Suppressor macrophage (primary cell): ENCODE measurements at places on chromosomes 7 and 10.
A peak's percentile ranks its signal among the peaks of the same experiment; 100 is the strongest.

DNA sequence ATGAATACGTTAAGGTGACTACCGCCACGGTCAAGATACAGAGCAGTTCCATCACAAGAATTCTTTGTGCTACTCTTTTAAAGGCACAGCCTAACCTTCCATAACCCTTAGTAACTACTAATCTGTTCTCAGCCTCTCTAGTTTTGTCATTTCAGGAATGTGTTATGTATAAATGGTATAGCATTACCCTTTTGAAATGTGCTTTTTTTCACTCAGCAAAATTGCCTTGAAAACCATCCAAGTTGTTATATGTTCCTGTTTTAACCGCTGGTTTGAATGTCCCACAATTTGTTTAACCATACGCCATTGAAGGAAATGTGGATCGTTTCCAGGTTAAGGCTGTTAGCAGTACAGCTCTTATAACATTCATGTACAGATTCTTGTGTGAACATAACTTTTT lies 32.0 kb downstream of the WAC start:
- DNase-seq: no peak

GRCh38 chr7:100122568-100122967 lies 3.1 kb downstream of the CNPY4 start:
- DNase-seq: no peak

DNA sequence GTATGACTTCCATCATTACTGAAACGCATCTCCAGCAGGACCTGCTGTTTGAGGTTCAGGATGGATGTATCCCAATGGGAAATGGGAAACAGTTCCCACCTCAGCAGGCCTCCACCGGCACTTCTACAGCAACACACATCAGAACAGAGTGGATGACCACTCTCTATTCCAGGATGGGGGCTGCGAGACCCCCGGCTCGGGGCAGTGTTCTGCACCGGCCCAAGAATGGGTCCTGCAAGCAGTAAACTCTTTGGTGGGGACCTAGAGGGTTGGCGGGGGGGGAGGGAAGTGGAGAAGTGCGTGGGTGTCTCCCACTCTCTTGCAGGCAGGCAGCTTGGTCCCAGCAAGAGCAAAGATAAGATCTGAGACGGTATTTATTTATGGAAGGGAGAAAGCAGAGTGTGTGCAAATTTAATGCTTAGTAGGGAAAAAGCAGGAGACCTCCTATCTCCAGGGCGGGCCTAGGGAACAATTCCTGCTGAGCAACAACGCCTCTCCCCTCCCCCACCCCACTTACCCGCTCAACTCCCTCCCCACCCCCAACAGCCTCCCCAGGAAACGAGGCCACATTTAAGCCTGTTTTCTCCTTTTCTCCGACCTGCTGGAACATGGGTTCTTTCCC lies 4.0 kb downstream of the SFMBT2 start:
- peak; percentile 13 for DNase-seq

- DNase-seq: peak; percentile 42
These were observed 8.0 kb upstream of the PWWP2B start for GRCh38 chr10:132388891-132389432.

DNA sequence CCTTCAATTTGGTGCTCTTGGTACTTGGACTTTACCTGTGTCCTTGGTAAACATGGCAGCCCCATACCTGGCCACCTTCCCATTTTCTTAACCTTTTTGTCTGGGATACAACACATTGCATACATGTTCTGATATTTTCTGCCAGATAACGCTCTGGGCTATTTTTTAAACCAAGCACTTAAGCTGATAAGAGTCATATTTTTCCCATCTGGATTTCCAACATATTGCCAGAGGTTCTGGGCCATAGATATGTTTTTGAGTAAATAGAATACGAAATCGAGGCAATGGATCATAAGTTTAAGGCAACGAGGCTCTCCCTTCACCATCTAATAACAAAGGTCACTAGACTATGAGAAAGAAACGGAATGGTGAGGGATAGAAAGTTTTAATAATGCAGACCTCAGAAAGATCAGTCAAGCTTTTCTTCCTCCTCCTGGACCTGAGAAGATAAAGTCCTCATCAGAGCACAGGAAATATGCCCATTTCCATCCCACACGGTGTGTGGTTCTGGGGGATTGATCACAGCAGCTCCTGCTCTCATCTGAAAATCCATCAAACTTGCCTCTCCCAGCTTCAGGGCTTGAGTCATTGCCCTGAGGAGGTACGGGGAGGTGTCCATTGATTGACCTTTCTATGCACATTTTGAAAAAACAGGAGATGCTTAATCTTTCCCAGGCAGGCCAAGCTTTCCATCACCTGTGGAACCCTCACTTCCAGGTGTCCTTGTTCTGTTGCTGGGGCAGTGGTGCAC lies 257.2 kb downstream of the GFRA1 start:
- no peak for DNase-seq

DNA sequence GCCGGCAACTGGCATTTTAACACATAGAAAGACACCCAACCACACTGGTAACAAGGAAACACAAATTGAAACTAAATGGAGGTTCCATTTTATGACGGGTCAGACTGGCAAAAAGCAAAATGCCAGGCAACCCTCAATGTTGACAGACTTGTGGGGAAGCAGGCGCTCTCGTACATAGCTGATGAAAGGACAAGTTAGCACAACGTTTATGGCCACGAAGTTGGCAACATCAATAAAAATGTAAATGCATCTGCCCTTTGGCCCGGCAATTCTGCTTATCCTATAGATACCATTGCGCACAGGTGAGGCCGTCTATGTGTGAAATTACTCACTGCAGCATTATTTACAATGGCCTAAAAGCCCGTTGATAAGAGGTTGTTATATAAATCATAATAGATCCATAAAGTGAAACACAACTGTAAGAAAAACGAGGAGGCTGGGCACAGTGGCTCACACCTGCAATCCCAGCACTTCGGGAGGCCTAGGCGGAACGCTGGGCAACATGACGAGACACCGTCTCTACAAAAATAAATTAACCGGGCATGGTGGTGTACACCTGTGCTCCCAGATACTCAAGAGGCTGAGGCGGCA lies 39.8 kb downstream of the FOXL3 start:
- no peak for DNase-seq

DNA sequence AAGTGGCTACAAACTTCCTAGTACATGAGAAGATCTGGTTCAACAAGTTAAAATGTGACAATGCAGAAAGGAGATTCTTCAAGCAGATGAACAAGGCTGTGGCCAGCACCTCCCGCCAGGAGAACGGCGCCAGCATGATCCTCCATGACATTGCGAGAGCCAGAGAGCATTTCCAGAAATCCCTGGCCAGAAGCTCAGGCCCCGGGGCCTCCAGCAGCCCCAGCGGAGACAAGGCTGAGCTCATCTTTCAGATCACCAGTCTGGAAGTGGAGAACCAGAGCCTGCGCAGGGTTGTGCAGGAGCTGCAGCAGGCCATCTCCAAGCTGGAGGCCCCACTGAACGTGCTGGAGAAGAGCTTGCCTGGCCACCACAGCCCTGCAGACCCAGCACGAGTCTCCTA lies 40.1 kb upstream of the ZNF273 start:
- DNase-seq: no peak

GRCh38 chr7:89773611-89774010 lies 380.7 kb upstream of the STEAP1 start:
- no peak for DNase-seq

DNA sequence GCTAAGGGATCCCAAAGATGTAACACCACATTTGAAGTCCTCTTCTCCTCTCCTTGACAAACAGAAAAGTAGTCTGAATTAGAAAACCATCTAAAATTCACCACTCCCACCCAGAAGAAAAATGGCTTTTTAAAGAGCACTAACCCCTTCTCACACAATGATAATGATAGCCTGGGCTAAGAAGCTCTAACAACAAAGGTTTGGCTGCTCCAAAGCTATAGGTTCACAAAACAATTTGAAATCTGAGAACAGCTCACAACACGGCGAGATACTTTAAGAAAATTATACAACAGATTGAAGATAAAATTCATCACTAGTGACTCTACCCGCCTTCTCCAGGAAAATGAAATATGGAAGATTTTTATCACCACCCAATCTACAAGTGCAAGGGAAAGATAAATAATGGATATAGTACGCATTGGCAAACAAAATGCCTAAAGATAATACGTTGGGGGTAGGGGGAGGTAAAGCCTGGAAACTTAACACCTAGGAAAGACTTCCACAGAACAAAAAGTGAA lies 7.4 kb downstream of the ITGB1 start:
- DNase-seq: no peak

DNA sequence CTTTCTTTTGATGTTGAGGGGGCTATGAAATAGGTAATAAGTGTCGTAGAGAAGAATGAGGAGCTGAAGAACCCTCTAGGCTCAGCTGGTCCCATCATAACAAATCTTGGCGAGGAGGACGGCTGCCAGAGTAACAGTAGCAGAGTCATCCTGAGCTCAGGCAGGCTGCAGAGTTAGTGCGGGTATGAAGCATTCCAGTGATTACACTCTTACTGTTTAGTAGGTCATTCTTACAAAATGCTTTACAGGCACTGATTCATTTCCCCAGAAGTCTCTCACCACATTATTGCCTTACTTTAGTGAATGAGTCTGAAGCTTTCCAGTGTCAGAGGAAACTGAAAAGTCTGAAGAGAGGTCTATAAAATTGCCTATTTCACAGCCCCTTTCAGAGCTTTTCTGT lies 43.9 kb upstream of the GPR158 start:
- DNase-seq: no peak

GRCh38 chr10:124142960-124143359 lies 49.6 kb upstream of the CHST15 start:
- DNase-seq: peak; percentile 81

DNA sequence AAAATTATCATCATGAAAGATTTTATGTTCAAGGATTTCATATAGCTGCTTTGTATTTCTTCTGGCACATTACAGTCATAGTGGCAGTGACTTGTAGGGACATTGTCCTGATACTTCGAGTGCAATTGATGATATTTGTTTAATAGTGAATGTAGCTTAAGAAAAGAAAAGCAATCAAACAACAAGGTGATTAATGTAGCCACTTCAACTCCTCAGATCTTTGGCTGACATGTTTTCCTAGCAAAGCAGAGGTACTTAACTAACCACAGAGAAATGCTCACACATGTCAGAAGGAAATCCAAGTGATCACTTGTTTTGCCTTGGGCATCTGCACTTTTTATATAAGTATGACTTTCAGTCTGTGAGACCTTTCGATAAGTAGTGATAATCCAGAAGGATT lies 470.3 kb downstream of the AUTS2 start:
- no peak for DNase-seq

DNA sequence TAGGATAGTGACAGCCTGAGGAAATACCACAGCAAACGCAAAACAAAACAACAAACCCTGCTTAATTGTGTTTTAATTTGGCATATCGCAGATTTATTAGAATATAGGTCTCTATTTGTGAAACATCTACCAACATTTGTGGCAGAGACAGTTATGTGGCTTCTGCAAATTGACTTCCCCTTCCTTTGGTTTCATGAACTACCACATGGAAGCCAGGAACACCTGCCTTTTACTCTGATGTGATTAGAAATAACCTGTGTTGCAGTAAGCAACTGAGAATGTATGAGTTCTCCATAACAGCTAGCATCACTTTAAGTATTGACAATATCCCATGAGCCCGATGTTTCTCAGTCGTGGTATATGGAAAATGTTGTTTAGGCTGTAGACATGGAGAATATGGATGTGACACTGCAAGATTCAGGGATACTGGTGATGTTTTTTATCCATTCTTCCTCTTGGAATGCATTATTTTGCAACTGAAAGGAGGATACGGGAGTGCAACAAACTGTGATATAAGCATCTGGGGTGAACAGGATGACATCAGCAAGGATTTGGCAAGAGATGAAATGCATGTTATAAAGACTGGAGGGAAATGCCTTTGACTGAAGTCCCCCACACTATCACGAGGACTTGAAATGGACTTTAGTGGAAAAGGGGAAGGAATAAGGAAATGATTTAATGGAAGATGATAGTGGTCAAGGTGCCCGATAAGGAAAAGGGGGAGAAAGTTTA lies 95.9 kb downstream of the CUBN start:
- DNase-seq: peak; percentile 58

- DNase-seq: no peak
These were observed 78.8 kb downstream of the SGMS1 start for GRCh38 chr10:50544857-50545429.

DNA sequence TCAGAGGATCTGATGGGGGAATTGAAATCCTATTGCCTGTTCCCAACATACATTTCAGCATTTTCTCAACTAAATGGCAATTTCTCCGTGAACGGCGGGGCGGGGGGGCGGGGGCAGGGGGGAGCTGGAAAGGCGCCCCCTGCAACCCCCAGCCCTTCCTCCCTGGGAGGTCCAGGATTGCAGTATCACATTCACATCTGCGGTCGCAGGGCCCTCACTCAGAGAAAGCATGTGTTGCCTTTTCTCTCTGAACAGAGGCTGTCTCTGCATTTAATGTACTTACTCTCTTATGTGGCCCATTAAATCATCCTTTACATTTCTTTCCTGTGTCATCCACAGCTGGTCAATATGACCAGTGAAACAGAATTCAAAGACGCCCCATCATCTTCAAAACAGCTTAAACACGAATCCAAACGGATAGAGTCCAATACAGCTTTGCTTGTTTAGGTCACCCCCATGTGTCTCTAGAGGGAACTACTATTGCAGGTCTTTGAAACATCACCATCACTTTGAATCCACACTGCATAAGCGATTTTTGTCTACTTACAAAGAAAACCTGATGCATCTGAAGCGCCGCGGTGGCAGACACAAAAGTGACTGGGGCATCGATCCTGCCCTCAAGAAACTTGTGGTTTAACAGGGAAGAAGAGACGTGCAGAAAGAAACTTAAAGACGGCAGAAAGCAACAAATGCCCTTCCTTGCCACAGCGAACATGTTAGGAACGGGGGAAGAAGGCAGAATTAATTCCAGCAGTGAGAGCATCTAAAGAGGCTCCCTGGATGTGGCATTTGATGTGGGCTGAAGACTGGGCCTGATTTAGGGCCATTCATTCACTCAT lies 17.0 kb upstream of the ECHDC3 start:
- DNase-seq: peak; percentile 62

DNA sequence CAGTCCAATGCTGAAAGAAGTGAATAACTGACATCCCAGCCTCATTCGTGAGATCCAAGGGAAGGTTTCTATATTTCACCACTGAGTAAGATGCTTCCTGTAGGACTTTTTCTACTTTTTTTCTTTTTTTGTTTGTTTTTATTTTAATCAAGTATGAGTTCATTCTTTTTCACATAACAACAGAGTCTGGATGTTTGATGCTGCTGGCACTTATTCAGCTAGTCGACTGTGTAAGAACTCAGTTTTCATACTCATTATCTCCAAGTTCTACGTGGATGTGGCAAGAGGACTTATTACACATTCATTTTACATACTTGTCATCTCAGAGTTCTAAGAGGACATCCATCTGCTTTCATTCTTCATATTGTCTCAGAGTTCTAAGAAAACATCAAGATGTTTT lies 86.9 kb downstream of the CPXM2 start:
- DNase-seq: no peak
